NCI-H2107 (cell line): ENCODE measurements at places on chromosomes 1 and 21.

- DNase-seq = no peak
Measured at GRCh38 chr1:101325144-101325543, 88.3 kb downstream of the S1PR1 start.

GRCh38 chr21:25750085-25750484 lies 15.3 kb downstream of the GABPA start:
- no peak for DNase-seq

DNA sequence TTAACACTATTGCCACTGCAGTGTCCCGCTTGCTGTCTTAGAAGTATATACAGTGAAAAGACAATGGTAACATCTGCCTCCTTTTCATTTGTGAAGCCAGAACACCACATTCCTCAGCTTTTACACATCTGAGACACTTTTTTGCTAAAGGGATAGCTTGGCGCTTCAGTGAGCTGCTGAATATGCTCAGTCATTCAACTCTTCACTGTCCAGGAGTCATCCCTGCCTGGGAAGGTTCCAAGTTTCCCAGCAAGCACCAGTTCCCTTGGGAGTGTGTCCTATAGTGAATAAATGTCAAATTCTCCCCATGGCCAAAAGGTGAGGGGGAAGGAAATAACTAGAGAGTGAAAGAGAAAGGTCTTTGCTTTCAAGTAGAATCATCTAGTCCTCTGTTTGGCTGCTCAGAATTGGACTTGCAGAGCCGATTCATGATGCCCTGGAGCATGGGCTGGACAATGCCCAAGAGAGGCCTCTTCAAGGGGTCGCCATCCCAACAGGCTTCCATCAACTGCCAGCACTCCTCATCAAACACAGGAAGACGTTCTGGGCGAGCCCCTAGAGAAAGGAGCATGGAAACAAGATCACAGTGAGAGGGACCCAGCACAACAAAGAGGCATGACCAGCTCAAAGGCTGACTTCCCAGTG lies 25.5 kb upstream of the RBBP5 start:
- no peak for DNase-seq

- DNase-seq = no peak
Measured at GRCh38 chr1:90358448-90358847, 358.7 kb downstream of the BARHL2 start.

DNA sequence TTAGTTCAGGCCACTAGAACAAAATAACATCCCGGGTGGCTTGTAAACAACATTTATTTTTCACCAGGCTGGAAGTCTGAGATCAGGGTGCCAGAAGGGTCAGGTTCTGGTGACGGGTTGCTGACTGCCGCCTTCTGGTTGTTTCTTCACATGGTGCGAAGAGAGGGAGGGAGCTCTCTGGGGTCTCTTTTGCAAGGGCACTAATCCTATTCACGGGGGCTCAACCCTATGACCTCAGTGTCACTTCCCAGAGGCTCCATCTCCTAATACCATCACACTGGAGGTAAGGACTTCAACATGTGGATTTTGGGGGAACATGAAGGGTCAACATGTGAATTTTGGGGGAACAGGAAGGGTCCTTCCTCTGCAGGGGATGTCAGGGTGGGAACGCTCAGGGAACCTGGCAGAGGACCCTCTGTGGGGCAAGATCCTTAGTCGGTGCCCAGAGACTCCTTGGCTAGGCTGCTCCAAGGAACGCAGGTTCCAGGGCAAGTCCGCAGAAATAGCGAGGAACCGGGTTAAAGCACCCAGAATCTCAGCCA lies 8.7 kb upstream of the C2CD2 start:
- no peak for DNase-seq

GRCh38 chr1:211330282-211330936 lies 3.8 kb downstream of the TRAF5 start:
- no peak for DNase-seq

DNA sequence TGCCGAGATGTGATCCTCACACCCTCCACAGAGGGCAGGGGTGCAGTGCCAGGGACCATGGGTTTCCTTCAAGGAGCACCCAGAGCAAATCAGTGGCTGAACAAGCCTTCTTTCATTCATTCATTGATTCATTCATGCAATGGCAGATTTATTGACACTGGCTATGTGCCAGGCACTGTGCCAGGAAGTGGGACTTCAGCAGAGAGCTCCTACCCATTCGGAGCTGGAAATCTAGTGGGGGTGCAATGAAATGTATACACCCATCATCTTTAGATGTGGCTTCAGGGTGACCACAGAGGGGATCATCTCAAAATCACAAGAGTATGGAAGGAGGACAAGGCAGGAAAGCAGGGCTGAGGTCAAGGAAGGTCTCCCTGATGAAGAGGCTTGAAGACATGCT lies 18.9 kb downstream of the SLC6A9 start:
- DNase-seq = no peak

GRCh38 chr21:33767236-33767635 lies 124.9 kb downstream of the ITSN1 start:
- no peak for DNase-seq

DNA sequence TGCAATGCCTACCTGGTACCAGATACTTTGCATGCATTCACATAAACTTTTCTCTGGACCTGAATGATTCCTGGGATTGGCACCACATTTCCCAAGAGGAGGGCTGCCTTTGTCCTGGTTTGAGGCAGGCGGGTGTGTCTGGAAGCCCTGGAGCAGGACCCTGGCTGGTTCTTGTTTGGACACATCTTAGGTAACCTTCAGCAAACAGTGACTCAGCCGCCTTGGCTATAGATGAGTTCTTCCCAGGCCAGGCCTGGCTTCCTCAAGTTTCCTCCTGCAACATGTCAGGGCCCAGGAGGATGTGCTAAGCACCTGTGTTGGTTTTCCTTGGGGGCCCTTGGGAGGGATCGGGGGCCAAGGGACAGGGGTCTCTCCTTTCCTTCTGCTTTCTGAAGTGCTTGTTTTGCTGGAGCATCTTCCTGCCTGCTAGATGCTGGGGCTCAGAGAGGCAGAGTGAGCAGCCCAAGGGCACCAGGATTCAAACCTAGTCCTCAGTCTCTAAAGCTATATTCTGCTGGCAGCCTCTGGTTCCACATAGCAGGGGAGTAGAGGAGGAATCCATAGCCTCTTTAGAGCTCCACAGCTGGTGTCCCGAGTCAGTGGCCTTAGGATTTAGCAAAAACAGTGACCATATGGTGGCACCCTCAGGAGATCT lies 38.2 kb downstream of the PAX7 start:
- no peak for DNase-seq

- no peak for DNase-seq
Measured at GRCh38 chr1:80217377-80217986, 1211.0 kb upstream of the ADGRL4 start.

DNA sequence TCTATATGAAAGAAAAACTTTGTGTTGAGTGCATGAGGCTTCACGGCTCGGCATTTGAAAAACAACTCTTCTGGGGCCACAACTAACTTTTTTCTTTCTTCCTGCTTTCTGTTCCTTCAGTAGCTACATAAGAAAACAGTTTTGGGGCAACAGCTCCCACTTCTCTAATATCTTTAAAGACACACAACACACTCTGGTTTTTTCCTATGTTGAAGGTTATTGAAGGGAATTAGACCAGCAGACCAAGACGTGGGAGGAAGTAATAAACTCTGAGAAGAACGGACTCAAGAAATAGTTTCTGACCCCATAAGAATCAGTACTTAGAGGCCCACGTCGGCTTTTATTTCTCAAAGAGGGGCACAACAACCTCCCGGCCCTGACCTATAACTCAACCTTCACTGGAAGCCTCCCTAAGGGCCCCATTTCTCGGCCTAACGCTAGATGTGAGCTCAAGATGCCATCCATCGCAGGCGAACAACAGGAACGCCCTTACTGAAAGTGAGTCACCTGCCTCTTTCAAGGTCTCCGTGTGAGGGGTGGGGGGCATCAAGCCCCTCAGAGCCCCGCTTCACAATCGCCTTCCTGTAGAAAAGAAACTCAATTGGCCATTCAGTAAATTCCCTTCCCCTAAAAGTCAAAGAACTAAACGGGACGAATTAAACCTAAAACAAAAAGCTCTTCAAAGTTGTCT lies 844 bp downstream of the ZMYM6 start:
- no peak for DNase-seq

- DNase-seq = no peak
Measured at GRCh38 chr1:77514921-77515776, 167.3 kb downstream of the ZZZ3 start.

DNA sequence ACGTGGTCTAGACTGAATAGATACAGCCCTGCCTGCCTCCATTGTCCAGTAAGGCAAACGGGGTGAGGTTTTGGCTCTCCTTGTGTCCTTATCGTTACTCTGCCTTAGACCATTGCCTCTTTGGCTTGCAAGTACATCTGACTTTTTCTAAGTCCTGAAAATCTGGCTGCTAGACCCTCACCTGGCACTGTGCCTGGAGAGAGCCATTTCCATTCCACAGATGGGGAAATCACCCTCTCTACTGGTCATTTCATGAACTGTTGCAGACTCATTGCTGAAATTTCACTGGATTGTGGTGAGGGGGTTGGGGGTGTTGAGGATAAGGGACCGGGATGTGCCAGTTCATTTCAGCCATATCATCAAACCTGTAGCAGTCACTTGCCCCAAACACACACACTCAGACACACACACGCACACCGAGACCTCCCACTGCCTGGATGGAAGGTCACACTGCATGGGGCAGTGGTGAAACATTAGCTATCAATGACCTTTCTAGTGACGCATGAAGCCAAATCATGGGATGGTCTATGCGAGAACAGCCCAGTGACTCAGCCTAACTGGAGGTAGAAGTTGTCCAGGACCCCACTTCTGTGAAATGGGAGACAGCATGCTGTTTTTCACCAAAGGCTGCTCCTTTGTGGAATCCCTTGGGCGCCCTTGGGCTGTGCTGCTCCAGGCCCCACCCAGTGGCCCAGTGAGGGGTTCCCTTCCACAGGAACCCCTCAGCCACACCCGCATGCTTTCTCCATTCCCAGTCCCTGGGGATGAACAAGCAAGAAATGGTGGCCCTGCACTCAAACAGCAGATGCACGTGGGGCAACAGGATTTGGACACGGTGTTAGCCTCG lies 34.9 kb upstream of the VASH2 start:
- DNase-seq = no peak

- DNase-seq = no peak
Measured at GRCh38 chr1:206470692-206471414, 577 bp downstream of the IKBKE start.

DNA sequence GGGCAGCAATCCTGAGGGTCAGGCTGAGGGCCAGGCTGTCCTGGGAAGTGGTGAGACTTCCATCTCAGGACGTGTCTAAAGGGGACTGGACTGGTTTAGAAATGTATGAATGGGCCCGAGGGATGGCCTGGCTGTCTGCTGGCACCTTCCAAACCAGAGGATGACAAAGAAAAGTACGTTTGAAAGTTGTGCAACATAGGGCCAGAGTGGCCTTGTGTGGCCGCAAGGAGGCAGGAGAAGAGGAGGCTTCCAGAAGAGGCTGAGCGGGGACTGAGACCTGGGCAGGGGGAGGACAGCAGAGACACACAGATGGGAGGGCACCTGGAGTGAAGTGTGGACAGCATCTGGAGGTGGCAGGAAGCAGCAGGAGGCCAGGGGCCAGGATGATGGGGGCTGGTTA lies 2.6 kb upstream of the SYTL1 start:
- no peak for DNase-seq

DNA sequence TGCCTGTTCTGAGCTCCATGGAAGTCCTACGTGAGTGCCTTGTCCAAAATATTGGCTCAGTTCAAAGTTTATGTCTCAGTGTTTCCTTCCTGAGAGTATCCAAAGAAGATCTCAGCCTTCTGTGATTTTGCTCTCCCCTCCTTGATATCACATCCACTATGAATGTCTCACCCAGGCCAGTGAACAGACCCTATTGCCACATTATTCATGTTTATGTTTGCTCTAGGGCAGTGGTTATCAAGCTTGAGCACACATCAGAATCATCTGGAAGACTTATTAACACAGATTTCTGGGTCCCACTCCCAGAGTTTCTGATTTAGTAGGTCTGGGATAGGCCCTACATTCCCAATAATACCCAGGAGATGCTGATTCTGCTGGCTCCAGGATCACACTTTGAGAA lies 145.0 kb upstream of the FGGY start:
- no peak for DNase-seq

DNA sequence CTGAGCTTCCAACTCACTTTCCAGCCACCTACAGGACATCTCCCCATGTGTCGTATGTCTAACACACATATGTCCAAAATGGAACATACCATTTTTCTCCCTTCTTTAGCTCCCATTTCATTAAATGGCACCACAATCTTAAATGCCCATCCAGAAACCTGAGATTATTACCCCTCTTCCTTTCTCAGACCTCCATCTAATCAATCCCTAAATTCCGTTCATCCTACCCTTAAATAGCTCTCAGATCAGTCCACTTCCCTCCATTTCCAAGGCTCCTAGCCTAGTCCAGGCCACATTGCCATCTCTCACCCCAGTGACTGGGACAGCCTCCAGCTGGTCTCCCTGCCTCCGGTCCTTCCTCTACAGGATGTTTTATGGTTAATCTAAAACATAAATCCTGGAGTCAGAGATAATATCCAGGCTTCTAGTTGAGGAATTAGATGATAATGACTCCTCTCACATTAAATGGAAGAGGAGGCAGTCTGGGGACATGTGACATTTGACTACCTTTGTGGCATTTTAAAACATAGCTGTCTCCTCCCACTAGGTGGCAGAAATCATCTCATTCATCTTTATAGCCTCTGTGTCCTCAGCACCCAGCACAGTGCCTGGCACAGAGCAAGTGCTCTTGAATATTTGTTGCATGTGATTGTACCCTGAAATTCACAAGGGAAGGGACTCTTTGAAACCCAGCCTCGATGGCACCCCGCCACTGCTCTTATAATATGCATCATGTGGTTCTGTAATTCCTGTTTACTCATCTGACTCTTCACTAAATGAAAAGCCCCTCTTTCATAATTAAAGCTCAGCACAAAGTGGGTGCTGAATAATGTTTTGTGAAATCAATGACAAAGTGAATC lies 102.3 kb downstream of the TMEM53 start:
- DNase-seq = no peak

DNA sequence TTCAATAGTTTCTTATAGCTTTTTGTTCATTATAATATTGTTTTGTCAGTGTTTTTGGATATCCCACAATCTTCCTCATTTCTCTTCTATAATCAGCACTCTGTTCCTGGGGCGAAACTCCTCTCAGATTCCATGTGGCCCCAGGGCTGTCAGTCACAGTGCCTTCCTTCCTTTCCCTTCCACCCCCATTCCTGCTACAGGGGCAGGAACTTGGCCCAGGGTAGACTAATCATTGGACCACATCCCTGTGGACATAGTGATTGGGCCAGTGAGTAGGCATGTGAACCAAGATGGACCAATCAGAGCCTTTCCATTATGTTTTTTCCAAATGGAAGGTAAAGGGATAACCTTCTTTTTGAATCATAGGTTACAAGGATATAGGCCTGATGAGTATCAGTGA lies 78.3 kb downstream of the PGM1 start:
- no peak for DNase-seq

DNA sequence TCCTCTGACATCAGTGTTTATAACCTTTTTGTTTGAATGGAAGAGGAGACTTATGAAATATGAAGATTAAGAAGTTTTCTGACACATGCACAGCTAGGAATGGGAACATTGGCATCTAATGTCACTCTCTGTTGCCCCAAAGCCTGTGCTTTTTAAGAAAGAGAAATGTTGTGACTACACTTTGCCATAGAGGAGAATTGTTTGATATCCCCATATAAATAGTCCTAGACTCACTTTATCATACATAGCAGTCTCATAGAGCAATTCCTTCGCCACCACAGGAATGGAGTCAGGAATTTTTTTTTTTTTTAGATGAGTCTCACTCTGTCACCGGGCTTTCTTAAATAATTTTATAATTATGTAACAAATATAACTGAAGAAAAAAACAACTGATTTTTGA lies 1.5 kb downstream of the KRTAP21-3 start:
- DNase-seq = no peak

GRCh38 chr21:44958471-44959191 lies 18.8 kb downstream of the SLX9 start:
- DNase-seq = no peak
